Inflammatory macrophage treated with lipopolysaccharide for 4 hours (primary cell): ENCODE measurements at places on chromosomes 12 and 14.
A peak's percentile ranks its signal among the peaks of the same experiment; 100 is the strongest.

DNA sequence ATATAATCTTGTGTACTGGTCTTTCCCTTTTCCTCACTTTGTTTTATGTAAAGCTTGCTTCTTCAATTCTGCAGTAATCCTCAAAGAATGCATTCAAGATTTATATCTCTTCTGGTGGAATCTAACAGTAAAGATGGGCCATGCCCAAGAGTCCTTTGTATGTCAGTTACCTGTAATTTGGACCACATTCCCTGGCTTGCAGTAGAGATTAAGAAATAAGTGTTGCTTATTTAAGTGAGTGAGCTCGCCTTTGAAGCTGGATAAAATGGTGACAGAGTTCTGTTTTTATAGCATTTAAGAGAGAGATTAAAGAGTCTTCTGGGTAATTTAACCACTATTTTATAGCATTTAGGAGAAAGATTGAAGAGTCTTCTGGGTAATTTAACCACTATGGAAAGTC lies 262.1 kb upstream of the ATP2B1 start:
- DNase-seq = no peak

- DNase-seq = no peak
These were observed 117.8 kb upstream of the TMTC1 start for GRCh38 chr12:29901585-29901984.

DNA sequence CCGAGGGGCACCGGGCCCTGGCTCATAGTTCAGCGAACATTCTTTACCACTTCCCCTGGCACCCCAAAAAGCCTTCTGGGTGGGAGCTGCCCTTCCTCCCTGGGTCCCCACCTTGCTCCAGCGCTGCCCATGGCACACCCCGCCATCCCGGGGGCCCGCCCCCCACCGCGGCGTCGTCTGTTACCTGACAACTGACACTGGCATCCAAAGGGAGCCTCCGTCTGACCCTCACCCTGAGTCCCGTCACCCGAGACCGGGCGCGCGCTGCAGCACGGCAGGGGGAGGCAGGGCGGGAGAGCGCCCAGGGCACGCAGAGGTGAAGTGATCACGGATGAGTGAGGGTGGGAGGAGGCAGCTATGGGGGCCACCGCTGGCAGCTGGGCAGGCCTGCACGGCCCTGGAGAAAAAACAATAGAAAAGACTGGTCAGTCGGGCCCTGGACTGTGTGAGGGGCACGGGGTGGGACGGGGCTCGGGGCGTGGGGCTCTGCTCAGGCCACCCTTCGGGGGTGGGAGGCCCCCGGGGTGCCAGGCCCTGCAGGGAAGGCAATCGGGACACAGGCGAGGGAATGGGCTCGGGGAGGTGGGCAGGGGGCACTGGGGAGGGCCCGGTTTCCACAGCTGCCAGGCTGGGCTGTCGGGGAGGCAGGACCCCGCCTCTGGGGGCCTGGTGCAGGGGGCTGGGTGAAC lies 40.7 kb downstream of the BCL11B start:
- no peak for DNase-seq

GRCh38 chr12:53327435-53328042 lies 6.1 kb upstream of the AAAS start:
- DNase-seq = peak; percentile 45

GRCh38 chr14:96949594-96949993 lies 152.4 kb downstream of the VRK1 start:
- DNase-seq = peak; percentile 6

GRCh38 chr14:100587763-100588411 lies 670 bp upstream of the BEGAIN start:
- no peak for DNase-seq

GRCh38 chr14:22315336-22315735 lies 273.7 kb downstream of the DAD1 start:
- no peak for DNase-seq

DNA sequence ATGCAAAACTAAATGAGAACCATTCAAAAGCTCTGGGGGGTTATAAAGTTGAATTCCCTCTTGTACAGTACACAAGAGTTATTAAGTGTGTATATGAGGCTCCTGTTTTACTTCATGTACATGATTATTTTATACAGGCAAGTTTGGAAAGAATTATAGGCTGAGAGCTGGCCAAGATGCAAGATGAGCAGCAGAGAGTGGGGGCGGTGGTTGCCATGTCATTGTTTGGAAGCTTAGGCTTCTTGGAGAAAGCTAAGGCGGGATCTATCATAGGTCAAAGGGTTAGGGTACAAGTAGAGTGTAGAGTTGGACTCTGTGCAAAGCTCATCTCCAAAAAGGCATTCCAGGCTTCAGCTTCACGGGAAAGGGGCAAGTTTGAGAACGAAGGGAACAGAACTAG lies 297.1 kb upstream of the TBX3 start:
- no peak for DNase-seq

GRCh38 chr12:94372461-94372860 lies 87.2 kb downstream of the CEP83 start:
- DNase-seq = no peak

DNA sequence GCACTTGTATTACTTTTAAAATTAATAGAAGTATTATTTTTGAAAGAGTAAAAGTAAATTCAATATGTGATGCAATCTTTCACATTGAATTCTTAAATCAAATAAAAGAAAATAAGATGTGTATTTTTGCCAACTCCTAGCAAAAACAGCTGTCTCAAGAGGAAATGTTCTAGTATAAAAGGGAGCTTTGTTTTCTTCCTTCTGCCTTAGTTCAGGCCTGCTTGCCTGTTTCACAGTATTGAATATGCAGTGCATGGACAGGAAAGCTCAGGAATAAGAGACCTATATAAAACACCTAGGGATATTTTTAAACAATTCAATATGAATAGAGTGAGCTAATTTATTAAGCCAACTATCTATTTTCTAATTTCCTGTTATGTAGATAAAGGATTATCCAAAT lies 294.8 kb upstream of the G2E3 start:
- DNase-seq = no peak

DNA sequence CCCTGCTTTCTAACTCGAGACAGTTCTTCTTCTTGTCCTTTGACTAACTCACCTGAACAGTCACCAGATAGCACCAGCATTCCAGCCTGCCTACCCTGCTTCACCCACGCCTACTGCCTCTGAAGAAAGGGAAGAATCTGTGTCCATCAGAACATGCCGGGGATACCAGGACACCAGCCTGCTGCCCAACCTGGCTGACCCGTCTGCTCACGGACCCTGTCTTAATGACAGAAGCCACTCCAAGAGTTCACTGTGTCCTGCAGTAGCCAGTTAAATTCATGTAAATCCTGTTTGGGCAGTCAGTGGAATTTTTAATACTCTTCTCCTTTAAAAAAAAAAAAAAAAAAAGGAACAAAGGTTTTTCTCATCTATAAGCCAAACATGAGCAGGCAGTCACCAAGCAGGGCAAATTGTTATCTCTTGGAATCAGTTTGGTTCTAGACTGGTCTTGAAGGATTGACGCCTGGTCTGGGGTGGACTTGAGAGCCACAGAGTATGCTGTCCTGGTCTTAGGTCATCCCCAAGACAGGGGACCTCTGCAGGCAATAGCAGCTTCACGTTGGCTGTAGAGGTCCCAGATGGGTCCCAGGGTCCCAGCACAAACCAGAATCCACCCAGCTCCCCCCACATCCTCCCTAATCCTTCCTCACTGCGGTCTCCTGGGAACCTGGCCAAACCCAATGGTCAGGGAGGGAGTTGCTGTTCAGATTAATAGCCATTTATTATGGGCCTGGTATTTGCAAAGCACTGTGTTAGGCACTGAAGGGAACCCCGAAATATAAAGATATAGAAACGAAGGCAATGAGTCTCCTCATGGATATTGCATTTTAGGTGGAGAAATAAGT lies 181.1 kb upstream of the HIF1A start:
- no peak for DNase-seq

DNA sequence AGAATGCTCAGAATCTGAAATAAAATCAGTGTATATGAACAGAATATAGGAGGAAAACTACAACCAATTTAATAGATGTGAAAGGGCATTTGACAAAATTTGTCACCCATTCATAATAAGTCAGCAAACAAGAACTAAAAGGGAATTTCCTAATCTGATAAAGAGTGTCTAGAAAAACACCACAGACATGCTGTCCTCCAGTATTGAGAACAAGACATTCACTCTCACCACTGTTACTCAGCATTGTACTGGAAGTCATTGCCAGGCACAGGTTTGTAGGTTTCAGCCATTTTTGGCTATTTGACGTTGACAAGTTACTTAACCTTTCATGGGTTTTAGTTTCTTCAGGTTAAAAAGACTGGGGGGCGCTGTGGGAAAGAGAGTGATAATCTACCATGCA lies 13.2 kb downstream of the EIF2S1 start:
- DNase-seq = no peak

DNA sequence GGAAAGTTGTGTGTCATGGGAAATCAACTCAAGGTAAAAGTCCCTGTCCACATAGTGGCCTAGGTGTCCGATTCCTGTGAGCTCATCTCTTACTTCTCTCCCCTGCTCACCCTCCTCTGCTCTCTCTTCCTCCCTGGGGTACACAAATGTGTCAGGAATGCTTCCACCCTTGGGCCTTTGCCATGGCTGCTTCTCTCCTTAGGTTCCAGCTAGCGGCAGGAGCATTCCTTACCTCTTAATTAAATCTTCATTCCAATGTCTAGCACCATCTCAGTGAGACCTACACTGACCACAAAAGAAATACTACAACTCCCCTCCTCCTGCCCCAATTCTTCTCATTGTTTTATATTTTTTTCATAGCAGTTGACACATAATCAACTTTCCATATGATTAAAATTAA lies 298.6 kb downstream of the PDZRN4 start:
- no peak for DNase-seq

- no peak for DNase-seq
These were observed 328.7 kb downstream of the DPF3 start for GRCh38 chr14:72565149-72565559.

DNA sequence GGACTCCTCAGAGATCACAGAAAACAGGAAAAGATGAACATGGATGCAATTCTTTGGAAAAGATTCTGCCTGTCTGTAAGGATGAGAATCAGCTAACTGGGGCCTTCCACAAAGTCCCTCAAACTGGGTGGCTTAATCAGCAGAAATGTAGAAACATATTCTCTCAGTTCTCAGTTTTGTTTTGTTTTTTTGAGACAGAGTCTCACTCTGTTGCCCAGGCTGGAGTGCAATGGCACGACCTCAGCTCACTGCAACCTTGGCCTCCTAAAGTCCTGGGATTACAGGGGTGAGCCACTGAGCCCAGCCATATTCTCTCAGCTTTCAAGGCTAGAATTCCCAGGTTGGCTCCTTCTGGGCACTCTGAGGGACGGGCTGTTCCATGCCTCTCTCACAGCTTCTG lies 38.2 kb upstream of the CLIP1 start:
- DNase-seq = no peak

- DNase-seq = no peak
These were observed 123.7 kb upstream of the GSC start for GRCh38 chr14:94893411-94894160.

GRCh38 chr12:116687888-116688287 lies 50.0 kb downstream of the SPRING1 start:
- DNase-seq = peak; percentile 54

- DNase-seq = no peak
These were observed 259.7 kb upstream of the DCN start for GRCh38 chr12:91441993-91442952.

DNA sequence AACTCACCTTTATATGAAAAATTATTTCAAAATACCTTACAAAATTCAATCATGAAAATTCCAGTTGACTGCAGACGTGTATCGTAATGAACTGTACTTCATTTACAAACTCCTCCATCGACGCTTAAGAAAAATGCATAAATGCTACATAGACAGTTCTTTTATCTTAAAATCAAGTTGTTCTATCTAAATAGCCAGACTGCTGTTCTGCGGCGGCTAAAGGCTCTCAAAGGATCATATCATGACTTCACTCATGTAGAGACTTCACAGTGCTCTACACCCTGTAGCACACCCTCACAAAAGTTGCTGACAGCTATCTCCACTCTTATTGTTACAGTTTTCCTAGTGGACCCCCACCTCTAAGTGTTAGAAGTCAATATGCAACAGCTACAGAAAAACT lies 5.2 kb downstream of the KRAS start:
- DNase-seq = no peak
